ENCODE measurements at places on chromosomes 6 and 20. TPM values are rescaled to one million over a fixed set of nuclear protein-coding genes. Genes with fewer than 3 reads are reported as not detected.

RAET1L gene
- total RNA-seq: not detected

DNA sequence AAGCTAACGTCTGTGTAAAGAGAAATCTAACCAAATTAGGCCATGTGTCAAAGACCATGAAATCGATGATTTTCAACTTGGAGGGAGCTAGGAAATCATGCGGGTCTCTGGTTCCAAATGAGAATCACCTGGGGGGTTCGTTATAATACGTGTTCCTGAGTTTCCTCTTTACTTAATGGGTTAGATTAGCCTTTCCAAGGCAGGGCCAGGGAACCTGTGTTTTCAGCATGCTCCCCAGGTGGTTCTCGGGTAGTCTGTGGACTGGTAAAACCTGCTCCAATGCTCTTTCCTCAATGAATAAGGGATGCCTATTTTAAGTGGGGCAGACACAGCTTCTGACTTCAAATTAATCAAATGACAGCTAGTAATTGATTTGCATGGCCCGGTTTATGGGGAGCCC is 965 bp upstream of the HLA-DOA start:
- no peak for DNase-seq

- no peak for DNase-seq
Measured at GRCh38 chr6:27771235-27771634, 141.0 kb downstream of the OR2B2 start.

- no peak for DNase-seq
Measured at GRCh38 chr6:155267411-155267810, 3.6 kb downstream of the CLDN20 start.

DNA sequence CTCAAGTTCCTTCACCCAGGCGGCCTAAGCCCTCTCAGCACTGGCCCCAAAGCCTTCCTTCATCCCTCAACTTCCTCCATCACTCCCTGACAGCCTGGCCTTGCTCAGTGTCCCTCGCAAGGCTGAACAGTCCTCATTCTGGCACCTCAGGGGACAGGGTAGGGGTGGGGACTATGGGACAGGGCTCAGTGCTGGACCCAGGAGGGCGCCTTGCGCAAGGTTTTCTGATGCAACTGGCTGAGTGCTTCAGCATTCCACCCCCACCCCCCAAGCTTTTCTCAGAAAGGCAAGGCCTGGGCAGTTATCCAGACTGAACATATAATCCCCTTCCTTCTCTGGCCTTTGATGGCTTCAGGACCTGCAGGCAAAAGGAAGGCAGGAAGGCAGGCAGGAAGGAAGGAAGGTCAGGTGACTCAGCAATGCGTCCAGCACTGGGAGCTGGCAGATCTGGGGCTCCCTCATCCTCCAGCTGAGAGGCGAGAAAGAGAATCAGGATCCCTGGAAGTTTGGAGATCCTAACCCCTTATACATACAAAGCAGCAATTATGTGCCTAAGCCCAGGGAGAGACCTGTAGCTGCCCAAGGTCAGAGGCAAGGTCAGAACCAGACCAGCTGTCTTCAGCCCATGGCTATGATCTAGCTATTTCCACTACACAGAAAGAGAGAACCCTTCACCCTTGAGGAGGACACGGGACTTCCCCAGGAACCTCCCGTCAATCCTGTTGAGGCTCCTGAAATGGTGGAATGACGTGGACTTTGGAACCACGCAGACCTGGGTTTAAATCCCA is 8.6 kb upstream of the TRIB3 start:
- no peak for DNase-seq

DNA sequence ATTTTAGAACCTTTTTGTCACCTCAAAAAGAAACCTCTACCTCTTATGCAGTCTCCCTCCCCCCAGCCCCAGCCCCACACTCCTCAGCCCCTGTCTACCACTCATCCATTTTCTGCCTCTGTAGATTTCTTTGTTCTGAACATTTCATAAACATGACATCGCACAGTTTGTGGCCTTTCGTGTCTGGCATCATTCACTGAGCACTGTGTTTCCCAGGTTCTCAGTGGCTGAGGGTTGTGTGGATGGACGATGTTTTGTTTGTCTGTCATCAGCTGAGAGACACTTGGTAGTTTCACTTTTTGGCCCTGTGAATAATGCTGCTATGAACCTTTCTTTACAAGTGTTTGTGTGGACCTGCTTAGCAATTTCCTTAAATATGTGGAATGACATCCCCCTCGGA is 64.5 kb downstream of the FAM120B start:
- no peak for DNase-seq

DNA sequence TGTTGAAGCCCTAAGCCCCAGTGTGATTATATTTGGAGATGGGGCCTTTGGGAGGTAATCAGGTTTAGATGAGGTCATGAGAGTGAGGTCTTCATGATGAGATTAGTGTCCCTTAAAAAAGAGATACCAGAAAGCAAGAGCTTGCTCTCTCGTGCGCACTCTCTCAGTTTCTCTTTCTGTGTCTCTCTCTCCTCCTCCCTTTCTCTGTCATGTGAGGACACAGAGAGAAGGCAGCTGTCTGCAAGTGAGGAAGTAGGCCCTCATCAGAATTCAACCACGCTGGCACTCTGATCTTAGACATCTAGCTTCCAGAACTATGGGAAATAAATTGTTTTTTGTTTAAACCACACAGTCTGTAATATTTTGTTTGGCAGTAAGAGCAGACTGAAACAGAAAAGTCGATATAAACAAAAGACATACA is 180.5 kb downstream of the IBTK start:
- no peak for DNase-seq

GRCh38 chr6:68339488-68340131 is 295.5 kb upstream of the ADGRB3 start:
- DNase-seq: no peak

DNA sequence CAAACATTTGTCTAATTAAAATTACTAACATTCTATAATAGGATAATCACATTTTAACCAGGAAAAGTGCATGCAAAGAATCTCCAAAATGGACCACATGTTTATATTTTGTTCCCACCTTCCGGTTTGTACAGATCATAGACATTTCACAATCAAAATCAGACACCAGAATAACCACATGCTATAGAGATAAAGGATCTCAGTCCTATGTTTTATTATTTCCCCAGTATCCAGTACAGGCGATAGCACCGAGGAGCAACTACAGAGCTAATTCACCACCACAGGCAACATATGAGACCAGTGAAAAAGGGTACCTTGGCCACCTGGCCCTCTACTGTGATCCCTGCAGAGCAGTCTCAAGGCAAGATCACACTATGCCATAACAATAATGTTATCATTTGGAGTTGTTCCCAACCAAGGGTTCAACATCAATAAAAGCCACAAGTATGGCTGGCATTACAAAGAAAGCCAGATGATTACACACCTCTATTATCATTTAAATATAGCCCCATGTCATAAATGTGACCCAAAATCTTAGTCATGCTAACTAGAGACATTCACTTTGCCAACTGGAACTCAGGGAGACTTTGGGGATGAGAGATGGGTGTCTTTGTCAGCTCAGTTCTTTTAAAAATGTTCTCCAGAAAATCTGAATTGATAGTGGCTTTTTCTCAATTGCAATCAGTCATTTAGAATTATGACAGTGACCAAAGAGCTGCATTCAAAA is 46.7 kb downstream of the RALGAPA2 start:
- DNase-seq: no peak
